ENCODE measurements at places on chromosomes 4 and X.

DNA sequence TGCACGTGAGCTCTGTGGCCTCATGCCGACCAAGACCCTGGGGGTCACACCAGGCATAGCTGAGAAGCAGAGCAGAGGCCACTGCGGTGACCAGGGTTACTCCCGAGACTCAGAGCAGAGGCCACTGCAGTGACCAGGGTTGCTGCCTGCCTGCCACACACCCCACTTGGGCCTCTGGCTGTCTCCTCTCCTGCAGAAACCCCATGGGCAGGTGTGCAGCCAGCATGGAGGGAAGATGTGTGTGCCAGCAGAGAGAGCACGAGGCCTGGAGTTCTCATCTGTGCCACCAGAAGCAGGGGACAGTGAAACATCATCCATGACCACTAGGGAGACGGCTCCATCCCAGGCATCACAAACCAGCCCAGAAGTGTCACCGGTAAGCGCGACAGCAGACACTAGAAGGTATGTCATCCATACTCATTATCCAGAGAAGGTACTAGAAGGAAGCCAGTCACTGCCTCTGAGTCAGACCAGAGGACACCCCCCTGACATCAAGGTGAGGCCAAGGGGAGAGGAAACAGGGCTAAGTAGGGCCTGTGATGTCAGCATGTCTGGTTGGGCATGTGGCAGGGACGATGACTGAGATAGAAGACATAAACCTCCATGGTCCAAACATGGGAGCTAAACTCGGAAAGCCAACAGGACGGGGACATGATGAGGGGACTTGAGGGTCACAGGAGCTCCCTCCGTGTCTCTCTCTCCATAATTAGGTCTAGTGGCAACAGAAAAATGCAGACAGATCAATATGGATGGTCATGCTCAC, 24.2 kb upstream of the SPON2 start:
- no peak for DNase-seq

DNA sequence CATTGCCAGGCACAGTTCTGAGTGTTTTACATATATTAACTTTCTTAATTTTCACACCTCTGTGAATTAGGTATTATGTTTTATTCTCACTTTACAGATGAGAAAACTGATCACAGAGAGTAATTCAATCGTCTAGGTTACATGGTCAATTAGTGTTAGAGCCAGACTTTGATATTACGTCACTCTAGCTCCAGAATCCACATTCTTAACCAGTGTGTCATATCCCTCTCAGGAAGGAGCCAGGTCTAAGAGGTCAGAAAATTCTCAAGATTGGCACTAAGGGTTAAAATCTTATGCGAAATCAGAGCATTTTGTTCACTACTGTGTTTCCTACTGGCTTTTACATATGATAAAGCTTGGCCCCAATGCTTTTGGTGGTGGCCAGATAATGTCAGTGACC, 7.4 kb downstream of the DMP1 start:
- peak; percentile 54 for DNase-seq

DNA sequence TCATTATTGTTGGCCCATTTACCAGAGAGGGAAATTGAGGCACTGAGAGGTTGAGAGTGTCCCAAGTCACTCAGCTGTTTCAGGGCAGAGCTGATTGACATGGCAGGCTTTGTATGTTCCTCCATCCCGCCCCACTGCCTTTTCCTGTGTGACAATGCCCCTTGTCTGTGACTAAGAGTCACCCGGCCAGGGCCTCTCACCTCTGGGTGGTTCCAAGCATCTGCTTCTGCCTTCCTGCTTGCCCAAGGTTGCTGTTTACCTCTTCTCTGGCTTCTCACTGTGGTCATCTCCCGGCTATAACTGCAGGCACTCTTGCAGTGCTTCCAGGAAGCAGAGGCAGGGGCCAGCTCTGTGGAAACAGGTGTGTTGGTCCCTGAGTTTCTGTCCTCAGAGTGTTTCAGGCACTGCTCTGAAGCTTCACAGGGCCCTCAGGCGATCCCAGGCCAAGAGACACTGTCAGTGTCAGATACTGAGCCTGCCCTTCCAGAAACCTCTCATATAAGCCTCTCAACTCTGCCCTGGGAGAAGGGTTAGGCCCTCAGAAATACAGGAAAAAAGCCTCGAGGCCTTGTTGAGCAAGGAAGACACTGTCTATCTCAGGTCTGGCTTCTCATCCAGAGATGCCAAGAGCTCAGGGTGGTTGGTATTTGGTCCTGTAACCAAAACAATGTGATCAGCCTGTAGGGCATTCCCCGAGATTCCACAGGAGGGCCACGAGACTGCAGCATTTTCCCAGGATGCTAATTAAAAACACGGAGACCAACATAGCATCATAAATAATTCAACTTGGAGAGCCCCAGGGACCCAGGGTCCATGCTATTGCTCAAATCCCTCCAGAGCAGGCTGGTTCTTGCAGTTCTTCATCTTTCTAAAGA, 42.0 kb upstream of the PROM1 start:
- DNase-seq: no peak

DNA sequence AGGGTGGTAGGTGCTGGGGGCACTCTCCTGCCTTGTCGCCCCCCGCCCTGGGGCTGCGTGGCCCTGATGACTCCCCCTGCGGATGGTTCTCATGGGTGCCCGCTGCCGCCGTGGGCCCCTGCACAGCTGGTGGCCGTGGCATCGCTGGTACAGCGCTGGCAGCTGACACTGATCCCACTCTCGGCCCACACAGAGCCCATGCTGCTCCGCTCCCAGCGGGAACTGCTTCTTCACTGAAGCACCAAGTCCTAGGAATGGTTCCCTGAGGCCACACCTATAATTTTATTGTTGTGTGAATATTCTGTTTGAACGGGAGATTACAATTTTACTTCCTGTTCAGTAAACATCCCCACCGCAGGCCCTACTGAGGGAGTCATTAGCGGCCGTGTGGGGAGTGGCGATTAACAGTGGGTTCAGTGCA, 138.6 kb upstream of the NKX1-1 start:
- no peak for DNase-seq

GRCh38 chr4:136713140-136713539, 819.2 kb downstream of the PCDH18 start:
- no peak for DNase-seq

DNA sequence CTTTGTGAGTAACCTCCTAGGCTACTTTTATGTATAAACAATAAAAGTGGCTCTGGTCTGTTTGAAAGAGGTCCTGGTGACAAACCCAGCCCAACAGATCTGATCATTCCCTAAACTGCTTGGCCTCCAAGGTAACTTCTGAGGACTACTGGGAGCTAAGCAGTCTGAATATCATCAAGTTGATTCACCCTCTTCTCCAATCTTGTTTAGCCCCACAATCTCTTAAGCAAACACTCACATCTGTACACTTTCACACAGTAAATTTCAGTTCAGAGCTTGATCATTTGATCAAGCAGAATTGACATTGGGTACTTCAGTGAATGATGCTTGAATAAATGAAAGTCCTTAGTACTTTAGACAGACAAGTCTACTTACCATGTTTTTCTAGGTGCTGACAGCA, 74.7 kb downstream of the HCCS start:
- DNase-seq: no peak

GRCh38 chrX:130091980-130092522, 18.2 kb downstream of the ELF4 start:
- DNase-seq: no peak

DNA sequence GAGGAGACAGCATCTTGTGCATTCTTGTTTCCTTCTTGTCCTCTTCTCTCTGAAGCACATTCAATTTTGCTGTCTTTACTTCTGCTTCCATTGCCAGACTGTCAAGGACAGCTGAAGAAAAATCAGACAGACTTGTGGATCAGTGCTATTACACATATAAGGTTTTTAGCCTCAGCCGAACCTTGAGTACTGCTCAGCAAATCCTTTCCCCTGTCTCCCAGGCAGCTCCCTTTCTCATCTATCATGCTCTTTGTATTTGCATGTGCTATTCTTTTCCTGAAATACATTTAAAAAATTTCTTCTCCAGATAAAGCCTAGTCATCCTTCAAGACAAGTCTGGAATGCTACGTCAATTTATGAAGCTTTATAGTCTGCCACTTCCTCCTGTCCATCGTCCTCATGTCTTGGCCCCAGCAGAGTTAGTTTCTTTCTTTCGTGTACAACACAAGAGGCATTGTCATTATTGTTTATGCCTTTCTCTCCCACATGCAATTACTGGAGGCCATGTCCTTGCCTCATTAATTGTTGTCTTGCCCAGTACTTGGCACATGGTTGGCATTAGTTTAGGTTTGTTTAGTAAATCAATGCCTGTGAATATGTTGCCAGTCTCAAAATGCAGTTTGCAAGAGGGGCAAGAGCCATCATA, 45.1 kb downstream of the ADGRL3 start:
- DNase-seq: no peak

GRCh38 chr4:186810613-186811150, 87.0 kb upstream of the FAT1 start:
- no peak for DNase-seq

DNA sequence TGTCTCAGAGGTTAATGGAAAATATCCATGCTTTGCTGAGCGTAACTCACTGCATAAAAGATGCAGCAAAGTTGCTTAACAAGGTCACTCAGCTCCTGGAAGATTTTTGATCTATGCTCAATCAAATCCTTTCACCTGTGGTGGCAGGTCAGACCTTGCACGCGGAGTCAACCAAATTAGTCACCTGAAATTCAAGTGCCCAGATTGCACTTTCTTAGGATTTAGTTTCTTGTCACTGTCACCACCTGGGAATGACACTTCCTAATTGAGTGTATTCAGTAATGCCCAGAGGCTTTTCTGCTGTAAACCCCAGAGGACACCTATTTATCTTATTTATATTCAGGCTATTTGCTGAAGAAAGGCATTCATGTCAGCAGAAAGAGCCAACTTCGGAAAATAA, 215.8 kb upstream of the SMIM31 start:
- no peak for DNase-seq

- no peak for DNase-seq
Measured at GRCh38 chr4:57156242-57156990, 46.2 kb upstream of the IGFBP7 start.

DNA sequence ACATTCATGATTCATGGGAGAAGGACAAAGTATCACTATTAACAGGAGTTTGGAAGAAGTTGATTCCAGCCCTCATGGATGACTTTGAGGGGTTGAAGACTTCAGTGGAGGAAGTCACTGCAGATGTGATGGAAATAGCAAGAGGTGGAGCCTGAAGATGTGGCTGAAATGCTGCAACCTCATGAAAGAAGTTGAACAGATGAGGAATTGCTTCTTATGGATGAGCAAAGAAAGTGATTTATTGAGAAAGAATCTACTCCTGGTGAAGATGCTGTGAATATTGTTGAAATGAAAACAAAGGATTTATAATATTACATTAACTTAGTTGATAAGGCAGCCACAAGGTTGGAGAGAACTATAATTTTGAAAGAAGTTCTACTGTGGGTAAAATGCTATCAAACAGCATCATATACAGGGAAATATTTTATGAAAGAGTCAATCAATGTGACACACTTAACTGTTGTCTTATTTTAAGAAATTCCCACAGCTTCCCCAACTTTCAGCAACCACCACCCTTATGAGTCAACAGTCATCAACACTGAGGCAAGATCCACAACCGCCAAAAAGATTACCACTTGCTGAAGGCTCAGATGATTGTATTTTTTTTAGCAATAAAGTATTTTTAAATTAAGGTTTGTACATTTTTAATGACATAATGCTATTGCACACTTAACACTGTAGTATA, 302.6 kb downstream of the CBLL2 start:
- peak; percentile 12 for DNase-seq

DNA sequence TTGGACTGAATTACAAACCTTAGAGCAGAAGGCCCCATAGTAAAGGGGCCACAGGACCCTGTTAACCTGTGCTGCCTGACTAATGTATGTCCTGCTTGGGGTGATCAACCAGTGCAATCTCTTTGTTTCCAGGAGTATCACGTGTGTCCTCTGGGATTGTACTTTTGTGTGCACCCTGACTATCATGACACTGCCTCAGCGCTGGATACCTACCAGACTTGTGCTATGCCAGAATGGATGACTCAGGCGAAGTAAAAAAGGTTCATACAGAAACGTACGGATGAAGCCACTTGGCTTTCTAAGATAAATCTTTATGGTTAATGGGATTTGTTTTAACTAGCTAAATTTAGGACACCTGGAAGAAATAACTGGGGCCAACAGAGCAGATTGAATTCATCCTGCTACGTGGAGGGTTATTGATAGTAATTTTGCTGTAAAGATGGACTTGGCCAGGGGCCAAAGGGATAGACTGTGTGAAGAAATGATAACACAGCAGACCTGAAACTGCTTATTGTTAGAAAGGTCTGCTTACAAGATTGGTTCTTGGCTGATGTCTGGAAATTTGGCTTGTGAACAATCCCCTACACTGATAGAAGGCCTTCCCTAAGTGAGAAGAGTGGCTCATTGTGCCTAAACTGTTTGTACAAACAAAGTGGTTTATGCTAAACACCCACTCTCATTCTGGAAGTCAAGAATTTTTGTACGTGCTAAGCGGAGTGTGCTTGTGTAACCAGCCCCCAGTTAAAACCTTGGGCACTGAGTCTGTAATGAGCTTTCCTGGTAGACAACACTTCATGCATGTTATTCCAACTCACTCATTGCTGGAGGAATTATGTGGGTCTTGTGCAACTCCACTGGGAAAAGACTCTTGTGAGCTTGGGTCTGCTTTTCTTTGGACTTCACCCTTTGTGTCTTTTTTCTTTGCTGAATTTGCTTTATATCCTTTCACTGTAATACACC, 750.5 kb upstream of the HTR2C start:
- no peak for DNase-seq

- DNase-seq: no peak
Measured at GRCh38 chr4:79906303-79906702, 166.7 kb downstream of the ANTXR2 start.

- no peak for DNase-seq
Measured at GRCh38 chr4:107709916-107710315, 10.1 kb downstream of the PAPSS1 start.

GRCh38 chr4:137299281-137299680, 233.0 kb downstream of the PCDH18 start:
- no peak for DNase-seq

- DNase-seq: peak; percentile 2
Measured at GRCh38 chrX:12489341-12489740, 301.9 kb upstream of the PRPS2 start.

- no peak for DNase-seq
Measured at GRCh38 chr4:154478547-154478946, 13.1 kb downstream of the DCHS2 start.

DNA sequence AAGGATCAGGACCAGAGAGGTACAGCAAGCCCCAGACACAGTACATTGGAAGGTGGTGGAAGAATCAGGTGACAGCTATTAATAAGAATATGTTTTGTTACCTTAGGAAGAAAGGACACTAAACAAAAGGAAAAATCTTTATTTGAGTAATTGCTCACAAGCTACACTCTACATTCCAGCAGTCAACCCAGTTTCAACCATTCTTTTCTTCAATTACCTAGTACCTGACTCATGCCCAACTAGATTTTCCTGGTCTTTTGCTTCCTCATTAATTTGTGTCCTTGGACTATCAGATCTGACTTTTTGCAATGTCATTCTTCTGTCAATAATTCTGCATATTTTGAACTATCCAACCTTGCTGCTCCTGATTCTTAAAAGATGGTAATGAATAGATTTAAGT, 22.5 kb upstream of the GLRA2 start:
- DNase-seq: no peak

DNA sequence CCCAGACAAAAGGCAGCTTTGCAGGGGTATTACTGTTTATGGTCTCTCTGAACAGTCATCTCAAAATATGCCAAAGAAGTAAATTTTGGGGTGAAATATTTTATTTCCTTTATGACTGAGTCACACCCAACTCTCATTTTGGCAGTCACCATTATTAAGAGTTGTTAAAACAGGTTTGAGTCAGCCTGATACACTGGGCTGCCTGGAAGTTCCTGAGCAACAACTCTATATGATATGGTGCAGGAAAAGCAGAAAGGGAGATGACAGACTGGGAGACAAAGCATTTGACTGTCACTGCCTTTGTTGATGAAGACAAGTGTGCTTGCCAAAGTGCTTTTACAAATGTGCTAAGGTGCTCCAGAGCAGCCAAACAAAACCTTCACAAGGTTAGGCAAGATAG, 1263.5 kb downstream of the PCDH7 start:
- DNase-seq: no peak
